ENCODE measurements at places on chromosomes 12 and 14.
A peak's percentile ranks its signal among the peaks of the same experiment; 100 is the strongest.

GRCh38 chr14:92473261-92473968 lies 40.2 kb upstream of the RIN3 start:
- no peak for DNase-seq

DNA sequence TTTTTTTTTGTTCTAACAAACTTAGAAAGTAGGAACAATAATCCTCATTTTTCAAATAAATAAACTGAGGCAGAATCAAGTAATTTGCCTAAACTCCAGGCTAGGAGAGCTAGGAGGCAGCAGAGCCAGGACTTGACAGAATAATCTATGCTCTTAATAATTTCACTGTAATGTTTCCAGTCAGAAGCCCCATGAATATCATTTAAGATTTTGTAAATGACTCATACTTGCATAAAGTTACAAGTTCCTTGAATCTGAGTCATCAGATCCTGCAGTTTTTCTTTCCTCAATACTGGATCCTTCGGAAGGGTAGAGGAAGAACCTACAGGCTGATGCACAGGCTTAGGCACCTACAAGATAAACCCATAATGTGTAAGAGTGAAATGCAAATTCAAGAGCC lies 29.0 kb downstream of the CAPRIN2 start:
- DNase-seq, result no peak

- DNase-seq, result no peak
These were observed 20.4 kb downstream of the ACVR1B start for GRCh38 chr12:51971679-51972421.

GRCh38 chr12:122845041-122845864 lies 10.0 kb downstream of the HIP1R start:
- DNase-seq, result peak; percentile 96

GRCh38 chr12:95994476-95994875 lies 1.7 kb downstream of the HAL start:
- DNase-seq, result no peak

GRCh38 chr14:61215222-61216020 lies 65.7 kb downstream of the TMEM30B start:
- DNase-seq, result no peak

DNA sequence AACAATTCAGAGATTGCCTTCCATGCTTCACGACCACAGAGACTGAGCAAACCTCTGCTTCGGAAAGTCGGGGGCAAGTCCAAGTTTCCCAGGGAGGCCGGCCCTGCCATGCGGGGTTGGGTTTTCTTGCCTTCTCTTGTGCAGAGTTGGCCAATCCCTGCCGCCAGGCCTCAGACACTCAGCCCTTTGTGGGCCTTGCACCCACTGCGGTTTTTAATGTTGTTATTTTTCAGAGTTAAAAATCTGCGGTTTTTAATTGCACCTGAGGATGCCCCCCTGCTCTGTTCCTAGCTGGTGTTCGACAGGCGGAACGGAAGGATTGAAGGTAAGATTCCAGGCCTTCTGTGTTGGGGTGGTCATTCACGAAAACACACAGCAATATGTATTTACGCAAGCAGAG lies 108.7 kb downstream of the CALM1 start:
- no peak for DNase-seq

GRCh38 chr12:1122786-1123185 lies 131.8 kb downstream of the ERC1 start:
- no peak for DNase-seq

- DNase-seq, result no peak
These were observed 5.0 kb upstream of the MIA2 start for GRCh38 chr14:39228509-39229221.

GRCh38 chr14:59564366-59564765 lies 12.2 kb downstream of the CCDC175 start:
- DNase-seq, result no peak

DNA sequence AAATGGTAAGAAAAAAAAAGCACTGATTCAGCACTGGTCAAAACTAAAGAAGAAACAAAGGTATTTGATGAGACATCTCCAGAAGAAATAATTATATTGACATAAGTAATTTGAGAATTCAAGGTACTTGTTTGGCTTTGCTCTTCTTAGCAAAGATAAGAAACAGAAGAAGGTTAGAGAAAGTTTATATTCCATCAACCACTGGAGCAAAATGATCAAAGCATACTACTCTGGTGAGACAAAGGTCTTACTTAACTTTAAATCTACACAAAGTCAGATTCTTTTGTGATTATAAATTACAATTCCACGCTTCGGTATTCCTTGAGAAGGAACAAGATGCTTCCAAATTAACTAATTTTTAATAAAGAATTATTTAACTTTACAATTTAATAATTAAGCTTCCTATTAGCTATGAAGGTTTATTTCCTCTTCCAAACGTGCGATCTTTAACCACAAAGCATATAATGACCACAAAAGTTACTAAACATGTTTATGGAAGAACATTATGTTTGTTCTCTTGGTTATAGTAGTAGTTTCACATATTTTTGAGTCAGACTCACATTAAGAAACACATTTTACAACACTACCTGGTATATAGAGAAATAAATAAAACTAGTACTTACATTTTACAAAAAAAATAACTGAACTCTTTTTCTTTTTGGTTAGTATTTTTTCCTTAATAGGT lies 53.4 kb downstream of the METTL25 start:
- DNase-seq, result no peak

- no peak for DNase-seq
These were observed 9.3 kb downstream of the AMN start for GRCh38 chr14:102931580-102932285.

DNA sequence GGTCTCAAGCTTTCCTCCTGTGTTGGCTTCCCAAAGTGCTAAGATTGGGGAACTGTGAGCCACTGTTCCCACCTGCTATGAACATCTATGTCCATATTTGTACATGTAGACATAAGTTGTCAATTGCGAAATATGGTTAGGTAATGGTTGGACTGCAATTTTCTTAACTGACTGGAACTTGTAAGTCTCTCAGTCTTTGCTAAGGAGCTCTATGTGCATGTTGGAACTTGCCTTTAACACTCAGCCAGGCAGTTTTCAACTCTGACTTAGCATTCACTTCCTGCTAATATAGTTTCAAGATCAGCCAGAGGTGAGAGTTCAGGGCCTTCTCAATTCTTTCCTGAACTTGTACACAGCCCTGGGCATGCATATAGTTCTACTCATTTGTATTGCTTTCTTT lies 44.5 kb upstream of the EEA1 start:
- no peak for DNase-seq

- no peak for DNase-seq
These were observed 16.0 kb downstream of the PLD4 start for GRCh38 chr14:104940526-104941150.
